Mucosa of gallbladder (tissue), 1 donor: ENCODE measurements at places on chromosomes 5 and 9.

DNA sequence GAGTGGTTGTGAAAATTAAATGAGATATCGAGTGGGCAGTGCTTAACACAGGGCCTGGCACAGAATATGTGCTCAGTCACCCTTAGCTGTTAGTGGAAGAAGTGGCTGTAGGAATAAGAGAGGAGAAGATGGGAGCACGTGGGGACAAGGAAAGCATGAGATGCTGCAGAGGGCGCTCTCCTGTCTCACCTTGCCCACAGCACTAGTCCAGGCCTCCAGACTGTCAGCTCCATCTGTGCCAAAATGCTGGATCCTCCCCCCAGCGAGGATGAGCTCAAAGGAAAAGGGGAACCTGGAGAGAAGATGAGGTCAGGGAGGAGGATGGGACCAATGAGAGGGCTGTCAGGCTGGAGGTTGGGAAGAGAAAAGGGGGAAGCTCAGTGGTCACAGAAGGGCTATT lies 12.5 kb downstream of the ARAP3 start:
- no peak for DNase-seq

DNA sequence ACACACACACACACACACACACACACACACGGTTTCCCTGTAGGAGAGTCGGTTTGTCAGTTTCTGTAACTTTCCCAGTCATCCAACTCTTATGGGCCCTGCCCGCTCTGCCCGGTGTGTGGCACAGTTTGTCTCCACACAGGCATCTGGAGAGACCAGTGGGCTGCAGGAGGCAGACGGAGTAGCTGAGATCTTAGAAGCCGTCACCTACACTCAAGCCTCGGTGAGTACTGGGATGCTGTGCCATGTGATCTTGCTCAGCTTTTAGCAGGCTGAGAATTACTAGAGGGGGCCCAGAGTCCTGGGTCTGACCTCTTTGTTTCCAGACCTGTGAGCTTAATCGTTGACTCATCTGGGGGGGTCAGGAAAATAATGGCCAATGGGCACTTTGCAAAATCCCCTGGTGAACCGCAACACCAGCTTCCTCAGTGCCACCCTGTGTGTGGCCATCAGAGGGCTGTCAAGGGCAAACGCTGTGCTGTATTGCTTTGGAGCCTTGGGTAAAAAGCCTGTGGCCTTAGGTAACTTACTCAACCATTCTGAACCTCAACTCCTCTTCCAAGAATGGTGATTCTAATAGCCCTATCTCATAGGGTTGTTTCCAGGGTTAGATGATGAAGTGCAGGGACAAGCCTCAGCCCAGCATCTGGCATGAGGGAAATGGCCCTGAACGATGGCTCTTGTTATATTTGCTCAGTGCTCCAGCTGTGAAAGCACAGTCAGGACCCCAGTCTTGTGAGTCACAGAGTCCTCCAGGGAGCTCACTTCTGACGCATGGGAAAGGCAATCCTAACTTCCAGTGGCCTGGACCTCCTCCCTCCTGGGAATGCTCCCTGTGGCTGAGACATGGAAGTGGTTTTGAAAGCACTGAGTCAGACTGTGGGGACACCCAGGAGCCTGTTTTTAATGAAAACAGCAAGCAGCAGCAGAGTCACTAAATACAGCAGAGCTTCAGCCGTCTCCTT lies 45.6 kb downstream of the COL15A1 start:
- DNase-seq = peak; percentile 76

GRCh38 chr5:89071941-89072331 lies 189.0 kb upstream of the MEF2C start:
- no peak for DNase-seq

DNA sequence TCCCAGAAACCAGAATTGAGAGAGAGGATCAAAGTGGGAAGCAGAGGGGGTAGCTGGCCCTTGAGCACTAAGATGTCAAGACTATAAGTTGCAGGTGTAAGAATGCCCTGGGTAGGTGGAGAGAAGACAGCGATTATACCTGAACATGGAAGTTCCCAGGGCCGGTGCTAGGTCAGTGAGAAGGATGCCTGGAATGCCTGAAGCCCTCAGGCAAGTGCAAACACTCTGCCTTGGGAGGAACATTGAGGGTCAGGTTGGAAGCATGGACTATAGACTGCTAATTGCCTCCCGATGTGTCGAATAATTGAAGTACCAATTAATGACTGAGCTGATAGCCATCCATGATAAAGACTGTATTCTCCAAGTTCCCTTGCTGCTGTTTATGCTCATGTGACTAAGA lies 185.5 kb downstream of the DMRT2 start:
- no peak for DNase-seq

DNA sequence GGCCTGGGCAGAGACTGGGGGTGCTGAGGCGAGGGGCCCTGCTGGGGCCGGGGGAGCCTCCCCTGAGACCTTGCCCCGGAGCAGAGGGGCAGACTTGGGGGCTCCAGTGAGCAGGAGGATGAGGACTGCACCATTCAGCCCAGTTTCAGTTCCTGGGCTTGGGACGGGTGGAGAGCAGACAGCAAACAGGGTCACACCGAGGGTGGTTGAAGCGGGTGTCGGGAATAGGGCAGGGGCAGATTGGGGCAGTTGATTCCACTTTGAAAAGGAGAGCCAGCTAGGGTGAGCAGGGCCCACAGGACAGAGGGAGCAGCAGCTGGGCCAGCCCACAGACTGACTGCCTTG lies 4.5 kb downstream of the GRK6 start:
- no peak for DNase-seq

DNA sequence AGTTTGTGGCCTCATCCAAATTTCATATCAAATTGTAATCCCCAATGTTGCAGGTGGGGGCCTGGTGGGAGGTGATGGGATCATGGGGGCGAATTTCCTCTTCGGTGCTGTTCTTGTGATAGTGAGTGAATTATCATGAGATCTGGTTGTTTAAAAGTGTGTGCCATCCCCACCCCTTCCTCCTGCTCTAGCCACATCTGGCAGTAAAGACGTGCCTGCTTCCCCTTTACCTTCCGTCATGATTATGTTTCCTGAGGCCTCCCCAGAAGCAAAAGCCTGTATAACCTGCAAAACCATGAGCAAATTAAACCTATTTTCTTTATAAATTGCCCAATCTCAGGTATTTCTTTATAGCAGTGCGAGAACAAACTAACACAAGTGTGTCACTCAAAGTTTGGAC lies 71.0 kb upstream of the MOCS2 start:
- DNase-seq = no peak

GRCh38 chr9:17349831-17350230 lies 215.0 kb downstream of the CNTLN start:
- DNase-seq = no peak

- no peak for DNase-seq
Measured at GRCh38 chr9:86035827-86036440, 63.4 kb downstream of the GOLM1 start.

- no peak for DNase-seq
Measured at GRCh38 chr9:23674016-23674585, 151.9 kb downstream of the ELAVL2 start.

- DNase-seq = no peak
Measured at GRCh38 chr5:761854-762710, 22.4 kb downstream of the ZDHHC11B start.

- DNase-seq = peak; percentile 22
Measured at GRCh38 chr9:69805962-69806515, 14.6 kb upstream of the CFAP95 start.

DNA sequence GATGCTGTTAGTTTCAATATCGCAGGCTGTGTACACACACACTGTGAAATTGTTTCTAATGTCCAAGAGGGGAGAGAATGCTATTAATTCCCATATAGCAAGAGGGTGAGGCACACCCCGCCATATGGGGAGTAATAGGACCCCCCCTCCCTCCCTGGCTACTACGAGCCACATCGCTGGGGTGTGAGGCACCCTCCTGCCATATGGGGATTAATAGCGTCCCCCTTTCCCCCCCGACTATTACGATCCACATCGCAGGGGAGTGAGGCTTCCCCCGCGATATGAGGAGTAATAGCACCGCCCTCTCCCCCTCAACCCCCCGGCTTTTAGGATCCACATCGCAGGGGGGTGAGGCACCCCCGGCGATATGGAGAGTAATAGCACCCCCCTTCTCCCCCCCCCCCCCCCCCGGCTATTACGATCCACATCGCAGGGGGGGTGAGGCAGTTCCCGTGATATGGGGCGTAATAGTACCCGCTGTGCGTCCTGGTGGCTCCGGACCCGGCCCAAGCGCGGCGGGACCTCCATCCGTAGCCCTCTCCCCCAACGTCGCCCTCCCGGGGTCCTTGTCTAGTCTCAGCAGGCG lies 494 bp upstream of the STK32A start:
- DNase-seq = no peak

GRCh38 chr5:3182133-3182876 lies 413.3 kb upstream of the IRX1 start:
- DNase-seq = no peak

- no peak for DNase-seq
Measured at GRCh38 chr5:124045412-124045811, 533.4 kb downstream of the CSNK1G3 start.

GRCh38 chr5:34957857-34958690 lies 28.7 kb downstream of the DNAJC21 start:
- DNase-seq = no peak

- no peak for DNase-seq
Measured at GRCh38 chr5:28190011-28190410, 1151.6 kb upstream of the CDH9 start.

- peak; percentile 83 for DNase-seq
Measured at GRCh38 chr9:95143591-95144561, 173.6 kb downstream of the FANCC start.

GRCh38 chr5:143094087-143094521 lies 309.4 kb downstream of the NR3C1 start:
- DNase-seq = no peak

GRCh38 chr9:137429974-137430722 lies 7.0 kb downstream of the NOXA1 start:
- DNase-seq = no peak

DNA sequence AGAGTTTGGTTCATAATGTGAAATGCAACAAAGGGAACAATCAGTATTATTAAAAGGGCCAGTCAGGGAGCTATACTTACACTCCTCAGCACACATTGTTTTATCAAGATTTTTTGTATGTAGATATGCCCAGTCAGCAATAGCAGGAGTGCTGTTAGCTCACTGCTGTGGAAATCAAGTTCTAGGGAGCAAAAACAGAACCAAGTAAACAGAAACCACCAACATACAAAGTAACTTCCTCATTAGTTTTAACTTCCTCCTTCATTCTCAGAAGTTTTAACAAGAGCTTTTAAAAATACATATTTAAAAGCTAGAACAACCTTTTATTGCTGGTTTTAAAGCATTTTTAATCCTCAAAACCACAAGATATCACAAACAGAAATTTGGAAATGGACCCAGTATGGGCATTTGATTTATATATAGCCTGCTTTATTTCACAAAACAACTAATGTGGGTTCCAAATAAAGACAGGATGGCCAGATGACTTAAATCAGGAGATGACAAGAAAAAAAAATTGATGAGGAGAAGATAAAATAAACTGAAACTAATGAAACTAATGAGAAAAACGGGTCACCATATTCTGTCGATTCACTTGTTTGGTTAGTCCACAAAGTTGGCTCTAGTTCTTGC lies 178.5 kb downstream of the ADAMTS12 start:
- DNase-seq = no peak

DNA sequence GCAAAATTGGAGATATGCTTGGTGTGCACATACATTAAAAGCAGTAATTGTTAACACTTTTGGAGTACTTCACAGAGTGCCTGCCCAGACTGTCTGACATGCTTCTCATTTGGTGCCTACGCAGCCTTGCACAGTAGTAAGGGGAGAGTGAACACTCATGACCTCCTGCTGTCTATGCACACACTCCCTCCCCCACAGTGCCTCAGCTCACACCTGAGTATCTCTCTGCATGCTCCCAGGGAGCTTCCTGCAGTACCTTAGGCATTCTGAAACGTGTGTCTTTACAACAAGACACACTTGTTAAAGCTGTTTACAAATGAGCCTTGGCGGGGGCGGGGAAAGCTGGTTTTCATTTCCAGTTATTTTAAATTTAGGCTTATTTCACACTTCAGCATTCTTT lies 18.0 kb downstream of the MAP3K1 start:
- no peak for DNase-seq

DNA sequence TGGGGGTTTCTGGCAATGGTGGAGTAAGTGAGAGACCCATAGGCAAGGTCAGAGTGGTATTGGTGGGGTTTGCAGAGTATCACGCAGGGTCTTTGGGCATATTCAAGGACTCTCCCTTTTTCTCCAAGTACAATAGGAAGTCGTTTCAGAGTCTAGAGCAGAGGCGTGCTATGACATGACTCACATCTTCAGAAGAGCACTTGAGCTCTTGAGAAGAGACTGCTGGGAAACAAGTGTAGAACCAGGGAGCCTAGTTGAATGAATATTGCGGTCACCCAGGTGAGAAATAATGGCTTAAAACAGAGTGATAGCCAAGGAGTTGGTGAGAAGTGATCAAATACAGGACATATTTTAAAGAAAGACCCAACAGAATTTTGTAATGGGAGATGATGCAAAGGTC lies 813.4 kb downstream of the TLE1 start:
- no peak for DNase-seq

GRCh38 chr5:22352493-22352892 lies 500.7 kb downstream of the CDH12 start:
- no peak for DNase-seq

DNA sequence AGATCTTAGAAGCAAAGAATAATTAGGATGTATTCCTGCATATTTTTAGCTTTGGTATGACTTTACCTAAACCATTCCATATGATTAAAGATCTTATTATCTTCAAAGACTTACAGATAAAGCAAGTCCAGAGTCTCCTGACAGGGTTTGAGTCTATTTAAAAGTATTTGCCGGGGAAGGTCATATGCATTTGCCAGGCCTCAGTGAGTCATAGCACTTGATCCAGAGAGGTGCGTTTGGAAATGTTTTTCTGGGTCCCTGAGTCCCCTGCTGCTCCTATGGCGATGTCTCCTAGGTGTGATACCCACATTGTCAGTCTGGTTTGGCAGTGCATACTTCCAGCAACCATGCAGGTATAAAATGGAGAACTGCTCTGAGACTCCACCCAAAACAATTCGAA lies 217.0 kb downstream of the FBXL7 start:
- no peak for DNase-seq

DNA sequence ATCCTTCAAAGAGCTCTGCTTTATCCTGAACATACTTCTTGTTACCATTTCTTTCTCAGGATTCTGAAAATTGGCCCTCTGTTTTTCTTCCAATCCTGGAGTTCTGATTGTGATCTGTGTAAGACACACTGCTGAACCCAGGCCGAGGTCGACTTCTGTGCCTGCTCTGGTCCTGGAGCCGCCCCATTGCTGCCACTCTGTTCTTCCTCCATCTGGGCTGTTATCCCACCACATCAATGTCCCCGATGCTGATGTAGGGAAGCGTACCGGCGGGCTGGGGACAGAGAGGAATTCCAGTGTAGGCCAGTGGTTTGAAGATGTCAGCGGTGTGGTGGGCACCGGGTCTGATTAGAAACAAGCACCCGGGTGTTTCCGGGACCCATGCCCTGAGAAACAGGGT lies 102.5 kb downstream of the LIFR start:
- no peak for DNase-seq

GRCh38 chr9:69056191-69056815 lies 20.8 kb downstream of the FXN start:
- DNase-seq = no peak

DNA sequence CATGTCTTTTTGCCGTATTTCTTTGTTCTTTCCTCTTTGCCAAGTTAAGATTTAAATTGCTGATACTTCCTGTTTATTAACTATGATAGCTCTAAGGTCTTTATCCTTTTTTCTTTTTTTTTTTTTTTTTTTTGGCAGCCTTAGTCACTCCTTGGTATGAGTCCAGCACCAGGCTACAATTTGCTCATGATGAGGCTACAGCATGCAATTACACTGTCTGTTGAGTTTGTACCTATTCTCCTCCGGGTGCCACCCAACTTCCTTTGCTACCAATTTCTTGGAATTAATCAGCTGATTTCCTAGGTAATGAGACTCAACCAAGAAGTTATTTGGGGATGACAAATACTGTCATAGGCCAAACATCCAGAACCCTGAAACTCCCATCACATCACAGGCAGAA lies 25.5 kb downstream of the ACTL7B start:
- DNase-seq = no peak
